ENCODE measurements at places on chromosomes 11 and 22.

- DNase-seq: no peak
Measured at GRCh38 chr22:33006955-33007318, 51.2 kb downstream of the SYN3 start.

DNA sequence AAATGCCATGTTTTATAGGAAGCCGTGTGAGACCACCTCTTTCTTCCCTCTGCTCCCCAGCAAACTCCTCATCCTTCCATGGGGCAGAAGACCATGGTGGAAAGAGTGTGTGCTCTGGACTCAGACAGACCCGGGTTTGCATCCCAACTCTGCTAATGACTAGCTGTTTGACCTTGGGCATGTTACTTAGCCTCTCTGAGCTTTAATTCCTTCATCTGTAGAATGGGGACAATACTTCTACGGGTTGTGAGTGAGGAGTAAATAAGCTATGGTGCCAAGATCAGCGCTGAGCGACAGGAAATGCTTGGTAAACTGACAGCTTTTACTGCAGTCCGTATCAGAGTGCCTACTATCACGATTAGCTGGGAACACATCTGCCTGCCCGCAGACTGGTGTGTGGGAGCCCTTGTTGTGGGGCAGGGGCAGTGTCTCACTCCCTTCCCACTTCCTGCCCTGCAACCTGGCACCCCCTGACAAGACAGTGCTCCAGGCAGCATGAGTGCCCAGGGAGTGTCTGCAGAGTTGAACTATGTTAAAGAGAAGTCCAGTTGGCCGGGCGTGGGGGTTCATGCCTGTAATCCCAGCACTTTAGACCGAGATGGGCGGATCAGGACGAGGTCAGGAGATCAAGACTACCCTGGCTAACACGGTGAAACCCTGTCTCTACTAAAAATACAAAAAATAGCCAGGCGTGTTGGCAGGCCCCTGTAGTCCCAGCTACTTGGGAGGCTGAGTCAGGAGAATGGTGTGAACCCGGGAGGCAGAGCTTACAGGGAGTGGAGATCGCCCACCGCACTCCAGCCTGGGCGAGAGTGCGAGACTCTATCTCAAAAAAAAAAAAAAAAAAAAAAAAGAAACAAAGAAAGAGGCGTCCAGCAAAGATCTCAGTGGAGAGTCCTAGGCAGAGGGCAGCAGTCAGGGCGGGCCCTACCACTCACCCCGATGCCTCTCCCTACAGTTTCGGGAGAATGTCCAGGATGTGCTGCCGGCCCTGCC is 2.2 kb downstream of the SEC14L2 start:
- no peak for DNase-seq

GRCh38 chr22:32569956-32570355 is 95.3 kb downstream of the FBXO7 start:
- DNase-seq: no peak

GRCh38 chr22:30044369-30044768 is 35.9 kb upstream of the HORMAD2 start:
- DNase-seq: peak; percentile 71

DNA sequence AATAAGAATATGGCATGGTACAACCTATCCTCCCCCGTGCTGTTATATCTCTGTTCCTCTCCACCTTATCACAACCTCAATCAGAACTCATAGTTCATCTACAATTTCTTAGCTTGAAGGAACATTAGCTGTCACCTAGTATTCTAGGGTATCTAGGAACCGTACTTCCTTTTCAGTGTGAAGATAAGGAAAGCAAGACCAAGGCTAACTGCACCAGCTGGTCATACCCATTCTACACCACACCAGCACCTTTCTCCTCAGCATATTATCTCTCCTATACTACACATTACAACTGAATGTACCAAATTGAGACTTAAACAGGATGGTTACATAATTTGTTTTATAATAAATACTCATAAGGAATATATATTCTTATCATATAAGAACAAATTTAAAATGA is 73.1 kb downstream of the ARHGAP32 start:
- no peak for DNase-seq

GRCh38 chr11:110349138-110349996 is 53.0 kb upstream of the RDX start:
- no peak for DNase-seq

- no peak for DNase-seq
Measured at GRCh38 chr11:11409901-11410300, 56.9 kb upstream of the CSNK2A3 start.

GRCh38 chr11:135043434-135043833 is 631.4 kb upstream of the B3GAT1 start:
- DNase-seq: no peak

- DNase-seq: peak; percentile 78
Measured at GRCh38 chr11:24575392-24575791, 78.5 kb downstream of the LUZP2 start.

- no peak for DNase-seq
Measured at GRCh38 chr22:47064416-47064815, 302.0 kb downstream of the TBC1D22A start.

- no peak for DNase-seq
Measured at GRCh38 chr11:118740892-118741291, 50.1 kb downstream of the DDX6 start.

DNA sequence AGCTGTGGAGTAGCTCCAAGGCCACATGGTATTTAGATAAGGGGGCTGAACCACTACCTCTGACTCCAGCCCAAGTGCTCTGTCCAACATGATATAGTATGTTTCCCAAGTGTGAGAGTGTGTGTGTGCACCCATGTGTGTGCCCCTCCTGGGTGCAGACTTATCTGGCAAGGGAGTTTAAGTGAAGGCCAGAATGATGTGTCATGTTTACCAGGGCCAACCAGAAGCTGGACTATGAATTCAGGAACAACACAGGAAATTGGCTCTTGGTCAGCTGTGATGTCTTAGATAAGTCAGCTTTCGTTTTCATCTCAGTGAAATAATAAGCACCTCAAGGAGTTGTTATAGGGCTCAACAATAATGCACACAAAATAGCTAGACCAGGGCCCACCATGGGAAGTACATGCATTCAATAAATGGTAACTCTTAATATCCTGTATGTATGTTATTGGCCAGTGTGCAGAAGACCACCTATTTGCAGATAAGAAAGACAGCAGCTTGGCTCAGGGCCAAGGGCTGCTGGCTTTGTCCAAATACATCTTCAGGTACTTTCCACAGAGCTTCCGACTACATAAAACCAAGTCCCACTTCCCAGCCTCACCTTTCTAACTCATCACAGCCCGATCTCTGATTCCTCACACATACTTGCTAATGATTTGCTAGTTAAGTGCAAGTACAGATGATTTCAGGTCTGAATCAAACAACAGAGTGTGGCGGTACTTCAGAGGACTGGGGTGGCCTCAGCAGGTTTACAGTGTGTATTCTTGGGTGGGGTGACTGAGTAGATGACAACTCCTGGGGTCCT is 120.9 kb downstream of the ME3 start:
- DNase-seq: peak; percentile 86

GRCh38 chr11:76445121-76446084 is 585 bp downstream of the EMSY start:
- DNase-seq: peak; percentile 91
